CD14-positive monocyte (primary cell): ENCODE measurements at places on chromosomes 7 and 10. TPM values are rescaled to one million over a fixed set of nuclear protein-coding genes. Genes with fewer than 3 reads are reported as not detected.

Gene LRMDA
- polyA plus RNA-seq, result 39.8 and 43.1 TPM in 2 replicates

Gene HTR5A
- not detected for polyA plus RNA-seq

Gene SYNPO2L
- polyA plus RNA-seq, result not detected

Gene HKDC1
- polyA plus RNA-seq, result not detected

Gene CCL26
- not detected for polyA plus RNA-seq

Gene CYP2C8
- not detected for polyA plus RNA-seq

Gene ARHGEF35
- polyA plus RNA-seq, result 0.05 TPM in 1 of 2 replicates, not detected in the other

Gene FBXL13
- not detected for polyA plus RNA-seq

Gene ATG9B
- polyA plus RNA-seq, result 0.30 TPM

Gene PAX4
- polyA plus RNA-seq, result not detected

Gene HOGA1
- not detected for polyA plus RNA-seq

Gene GOLGA7B
- polyA plus RNA-seq, result not detected

DNA sequence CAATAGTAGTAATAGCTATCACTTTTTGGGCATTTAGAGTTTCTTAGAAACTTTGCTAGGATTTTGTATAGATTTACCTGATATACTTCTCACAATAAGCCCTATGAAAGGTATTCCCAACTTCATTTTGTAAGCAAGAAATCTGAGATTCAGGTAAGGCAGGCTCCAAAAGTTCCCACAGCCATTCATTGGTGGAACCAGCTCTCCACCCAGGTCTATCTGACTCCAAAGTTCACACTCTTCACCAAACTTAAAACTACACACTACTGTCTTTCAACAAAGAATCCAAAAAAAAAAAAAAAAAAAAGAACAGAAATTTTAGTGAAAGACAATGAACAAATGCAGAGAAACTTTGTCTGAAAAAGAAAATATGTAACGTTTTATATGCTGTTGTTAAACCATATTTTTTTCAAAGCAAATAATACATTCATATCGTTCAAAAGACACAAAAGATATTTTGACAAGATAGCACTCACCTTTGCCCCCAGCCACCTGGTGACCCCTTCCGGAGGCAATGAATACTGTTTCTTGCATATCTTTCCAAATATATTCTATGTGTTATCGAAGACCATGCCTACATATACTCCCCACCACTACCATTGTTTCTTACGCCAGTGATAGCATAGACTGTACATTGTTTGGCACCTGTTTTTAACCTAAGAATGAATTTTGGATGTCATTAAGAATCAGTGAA, 108.2 kb downstream of the C1GALT1 start:
- no peak for DNase-seq

DNA sequence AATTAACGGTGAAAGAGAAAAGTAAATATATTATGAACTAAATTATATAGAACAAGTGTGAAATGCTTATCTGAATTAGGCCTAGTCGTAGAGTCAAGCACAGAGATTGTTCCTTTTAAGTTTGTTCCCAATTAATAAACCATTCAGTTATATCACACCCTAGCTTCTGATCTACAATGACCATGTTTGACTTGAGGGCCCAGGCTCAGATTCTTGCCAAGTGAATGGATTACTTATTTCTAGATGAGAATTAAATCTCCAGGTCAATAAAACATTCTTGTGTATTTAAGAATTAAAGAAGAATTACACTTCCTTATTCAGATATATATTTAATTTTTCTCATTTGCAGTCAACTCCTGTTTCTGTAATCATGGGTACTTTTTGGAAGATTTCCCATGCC, 37.4 kb upstream of the ARL4A start:
- DNase-seq, result no peak

DNA sequence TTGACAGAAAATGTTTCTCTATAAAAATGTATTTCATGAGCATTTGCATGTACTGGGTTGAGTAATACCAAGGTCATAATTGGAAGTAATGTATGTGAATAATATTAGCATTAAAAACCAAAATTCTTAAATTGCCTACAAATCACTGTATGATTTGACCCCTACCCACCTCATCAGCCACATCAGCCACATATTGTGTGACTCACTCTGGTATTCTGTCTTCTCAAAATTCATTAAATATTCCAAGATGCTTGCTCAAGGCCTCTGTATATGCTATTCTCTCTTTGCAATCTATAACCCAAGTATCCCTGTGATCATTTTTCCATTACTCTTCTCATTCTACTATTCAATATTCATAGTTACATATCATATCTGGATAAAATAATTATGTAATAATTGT, 21.4 kb downstream of the POT1 start:
- DNase-seq, result no peak

- DNase-seq, result no peak
Observed at GRCh38 chr10:91350651-91351081, 59.5 kb upstream of the HECTD2 start.

DNA sequence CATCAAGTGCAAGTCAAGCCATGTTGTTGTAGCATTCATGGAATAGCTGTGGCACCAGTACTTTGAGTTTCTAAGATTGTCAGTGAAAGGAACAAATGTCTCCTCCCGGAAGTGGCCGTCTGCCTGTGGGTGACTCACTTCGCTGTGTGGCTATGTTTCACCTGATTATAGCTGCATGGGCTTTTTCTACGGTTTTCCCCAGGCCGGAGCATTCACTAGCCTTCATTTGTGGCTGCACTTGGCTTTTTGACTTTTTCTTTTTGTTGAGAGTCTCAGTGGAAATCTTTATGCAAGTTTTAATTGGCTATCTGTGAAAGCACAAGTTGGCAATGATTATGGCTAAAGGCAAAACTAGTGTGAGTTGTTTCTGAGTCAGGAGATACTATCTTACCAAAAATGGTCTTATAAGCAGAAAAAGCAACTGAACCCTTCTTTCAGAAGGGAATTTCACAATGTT, 35.0 kb downstream of the SRI start:
- DNase-seq, result no peak

GRCh38 chr7:126411821-126412383, 840.8 kb downstream of the GRM8 start:
- DNase-seq, result no peak

- DNase-seq, result no peak
Observed at GRCh38 chr7:96614154-96614867, 95.3 kb downstream of the SEM1 start.

- DNase-seq, result no peak
Observed at GRCh38 chr10:87930934-87931835, 67.8 kb downstream of the PTEN start.

DNA sequence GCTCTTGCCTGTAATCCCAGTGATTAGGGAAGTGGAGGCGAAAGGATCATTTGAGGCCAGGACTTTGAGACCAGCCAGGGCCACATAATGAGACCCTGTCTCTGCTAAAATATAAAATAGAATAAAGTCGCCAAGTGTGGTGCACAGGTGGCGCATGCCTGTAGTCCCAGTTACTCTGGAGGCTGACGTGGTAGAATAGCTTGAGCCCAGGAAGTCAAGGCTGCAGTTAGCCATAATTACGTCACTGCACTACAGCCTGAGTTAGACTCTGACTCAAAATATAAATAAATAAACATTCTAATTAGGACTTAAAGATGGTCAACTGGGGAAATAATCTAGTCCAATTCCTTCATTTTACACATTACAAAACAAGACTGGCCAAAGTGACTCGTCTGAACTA, 768 bp downstream of the CHCHD2 start:
- DNase-seq, result peak; percentile 49

DNA sequence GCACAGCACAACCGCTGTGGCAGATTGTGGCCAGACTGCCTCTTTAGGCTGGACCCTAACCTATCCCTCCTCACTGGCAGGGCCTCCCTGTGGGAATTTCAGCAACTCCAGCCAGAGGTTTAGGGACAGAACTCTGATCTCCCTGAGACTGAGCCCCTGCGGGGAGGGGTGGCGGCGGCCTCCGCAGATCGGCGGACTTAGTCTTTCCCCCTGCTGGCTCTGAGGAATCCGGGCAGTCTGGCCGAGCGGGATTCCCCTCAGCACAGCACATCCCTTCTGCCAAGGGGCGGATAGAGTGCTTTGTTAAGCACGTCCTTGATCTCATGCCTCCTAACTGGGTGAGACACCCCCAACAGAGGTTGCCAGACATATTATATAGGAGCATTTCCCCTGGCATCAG, 224.2 kb upstream of the NPY start:
- no peak for DNase-seq

DNA sequence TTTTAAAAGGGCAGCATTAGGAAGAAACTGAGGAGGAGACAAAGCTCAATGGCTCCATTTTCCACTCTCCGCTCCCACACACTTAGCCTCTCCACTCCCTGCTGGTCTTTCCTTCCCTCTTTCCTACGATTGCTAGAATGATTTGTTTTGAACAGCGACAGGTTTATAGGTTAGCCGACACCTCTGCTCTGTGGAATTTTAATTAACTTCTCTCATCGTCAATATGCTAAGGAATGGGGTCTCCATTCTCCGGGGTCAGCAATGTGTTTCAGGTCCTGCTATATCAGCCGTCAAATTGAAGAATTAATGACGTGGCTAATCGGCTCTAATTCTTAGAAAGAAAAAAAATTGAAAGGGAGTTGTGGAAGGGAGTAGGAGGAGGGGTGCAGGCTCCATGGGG, 28.9 kb downstream of the FBXW4 start:
- DNase-seq, result no peak

GRCh38 chr10:97228130-97228774, 42.5 kb upstream of the SLIT1 start:
- DNase-seq, result no peak

GRCh38 chr10:119769886-119770285, 44.0 kb downstream of the INPP5F start:
- no peak for DNase-seq

DNA sequence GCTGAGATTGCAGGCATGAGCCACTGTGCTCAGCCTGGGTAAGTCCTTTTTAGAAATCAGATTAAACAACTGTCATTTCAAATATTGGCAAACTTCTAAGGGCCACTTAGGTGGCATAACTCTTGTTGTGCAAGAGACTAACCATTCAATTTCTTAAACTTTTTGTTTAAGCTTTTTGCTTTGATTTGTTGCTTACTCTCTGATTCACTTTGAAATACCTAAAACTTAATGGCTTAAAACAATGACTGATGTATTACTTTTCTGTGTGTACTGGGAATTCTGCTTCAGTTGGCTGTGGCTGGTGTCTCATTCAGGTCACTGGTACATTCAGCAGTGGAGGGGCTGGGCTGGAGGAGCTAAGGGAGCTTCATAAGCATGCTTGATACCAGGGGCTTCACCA, 28.9 kb downstream of the ZNF25 start:
- DNase-seq, result no peak

- peak; percentile 92 for DNase-seq
Observed at GRCh38 chr10:87094373-87095235, at the start of the genes GLUD1 and SHLD2. TSS of gene GLUD1 (minus strand) at chr10:87094843. CDS start at chr10:87094769, 74 bp downstream. TSS of gene SHLD2 (plus strand) at chr10:87095206. CDS start at chr10:87151355, 56,149 bp downstream.

DNA sequence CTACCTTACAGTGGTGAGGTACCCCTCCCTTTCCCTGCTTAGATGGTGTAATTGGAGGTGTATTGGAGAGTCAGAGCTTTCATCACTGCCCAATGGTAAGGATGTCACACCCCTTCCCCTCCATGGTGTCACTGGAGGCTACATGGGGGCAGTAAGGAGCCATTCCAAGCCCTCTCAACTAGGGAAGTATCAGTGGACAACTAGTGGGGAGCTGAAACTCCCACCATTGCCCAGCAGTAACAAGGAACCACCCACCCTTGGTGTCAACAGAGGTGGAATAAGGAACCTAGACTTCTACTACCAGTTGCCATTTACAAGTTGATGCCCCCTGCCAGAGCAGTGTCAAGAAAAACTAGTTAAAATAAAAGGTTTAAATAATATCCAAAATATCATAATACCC, 2.8 kb upstream of the HIBADH start:
- no peak for DNase-seq

GRCh38 chr10:76017026-76017732, 585.8 kb downstream of the LRMDA start:
- DNase-seq, result no peak

- DNase-seq, result no peak
Observed at GRCh38 chr7:66669088-66669487, 40.4 kb downstream of the KCTD7 start.

DNA sequence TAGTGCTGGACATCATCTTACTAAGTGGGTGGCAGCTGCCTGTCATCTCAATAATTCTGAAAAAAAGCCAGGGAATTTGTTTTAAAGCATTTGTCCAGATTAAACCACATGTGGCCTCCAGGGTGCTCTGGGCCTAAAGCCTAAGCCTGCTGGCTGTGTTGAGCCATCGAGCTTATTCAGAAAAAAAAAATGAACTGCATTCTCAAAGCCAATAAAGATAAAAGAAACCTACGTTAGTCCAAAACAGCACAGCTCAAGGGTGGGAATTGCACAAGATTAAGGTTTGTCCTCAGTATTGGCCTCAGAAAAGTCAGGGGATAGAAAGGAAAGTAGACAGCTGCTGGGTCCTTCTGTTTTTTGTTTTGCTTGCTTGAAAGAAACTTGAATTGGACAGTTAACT, 22.6 kb upstream of the PRTFDC1 start:
- no peak for DNase-seq

GRCh38 chr7:21947056-21947455, 1.4 kb upstream of the CDCA7L start:
- no peak for DNase-seq

- DNase-seq, result peak; percentile 24
Observed at GRCh38 chr7:54827734-54828133, 68.7 kb upstream of the SEC61G start.

DNA sequence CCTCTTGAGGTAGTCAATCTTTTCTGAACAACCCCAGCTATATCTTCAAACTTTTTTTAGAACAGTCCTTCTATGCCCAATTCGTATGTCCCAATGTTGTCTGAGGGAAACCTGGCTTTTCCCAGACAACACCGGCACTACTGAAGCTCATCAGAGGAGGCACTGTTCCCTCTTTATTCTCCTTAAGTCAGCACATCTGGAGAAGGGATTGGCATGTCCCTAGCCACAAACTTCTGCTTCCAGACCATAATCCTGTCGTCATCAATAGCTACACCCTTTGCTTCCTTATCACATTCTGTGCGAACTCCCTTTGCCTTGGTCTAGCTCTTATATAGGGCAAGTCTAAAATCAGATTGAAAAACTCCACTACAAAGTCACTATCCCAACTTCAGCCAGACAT, 22.9 kb downstream of the PON3 start:
- no peak for DNase-seq

DNA sequence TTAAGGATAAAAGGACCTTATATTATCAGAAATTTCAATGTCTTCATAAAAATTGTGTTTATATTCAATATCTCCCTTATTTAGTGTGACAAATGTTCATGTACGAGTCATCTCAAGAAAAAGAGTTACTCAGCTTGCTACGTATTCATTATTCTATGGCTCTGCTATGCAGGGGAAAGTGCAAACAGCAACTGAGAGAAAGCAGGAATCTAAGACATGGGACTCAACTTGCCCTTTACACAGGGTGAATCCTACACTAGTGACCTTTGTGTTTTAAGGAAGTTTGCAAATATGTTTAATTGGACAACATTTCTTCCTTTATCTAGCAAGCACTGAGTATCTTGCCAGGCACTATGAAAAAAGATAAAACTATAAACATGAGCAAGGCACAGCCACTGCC, 104.7 kb downstream of the NPSR1 start:
- DNase-seq, result no peak

GRCh38 chr7:1721047-1721690, 51.1 kb downstream of the ELFN1 start:
- no peak for DNase-seq
